ENCODE measurements at places on chromosomes 16 and 17.

DNA sequence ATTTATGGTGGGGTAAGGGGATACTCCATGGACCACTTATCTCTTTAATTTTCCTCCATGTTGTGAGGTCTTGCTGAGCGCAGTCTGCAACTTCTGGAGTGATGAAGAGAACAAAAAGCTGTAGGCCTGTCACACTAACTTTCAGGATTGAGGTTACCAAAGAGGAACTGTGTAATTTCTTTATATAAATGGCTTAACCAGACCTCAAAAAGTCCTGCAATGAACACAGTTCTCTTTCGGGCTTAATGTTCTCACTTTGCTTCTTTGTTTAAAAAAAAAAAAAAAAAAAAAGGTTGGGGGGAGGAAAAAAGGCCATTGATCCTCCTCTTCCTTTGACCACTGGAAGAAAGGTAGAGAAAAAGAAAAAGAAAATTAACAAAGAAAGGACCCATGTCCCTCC, 86.8 kb upstream of the SOX9 start:
- DNase-seq: no peak

DNA sequence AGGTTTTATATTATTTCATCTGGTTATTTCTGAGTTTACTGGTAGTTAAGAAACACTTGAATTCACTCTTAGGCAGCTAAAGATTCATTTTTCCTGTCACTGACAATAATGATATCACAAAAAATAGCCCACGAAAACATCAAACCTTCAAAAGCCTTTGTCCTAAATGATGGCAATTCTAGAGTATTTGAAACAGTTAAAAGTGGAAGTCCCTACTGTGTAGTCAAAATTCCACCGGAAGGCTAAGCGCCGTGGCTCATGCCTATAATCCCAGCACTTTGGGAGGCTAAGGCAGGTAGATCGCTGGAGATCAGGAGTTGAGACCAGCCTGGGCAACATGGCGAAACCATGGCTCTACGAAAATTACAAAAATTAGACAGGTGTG, 103.5 kb downstream of the HIC1 start:
- DNase-seq: no peak

DNA sequence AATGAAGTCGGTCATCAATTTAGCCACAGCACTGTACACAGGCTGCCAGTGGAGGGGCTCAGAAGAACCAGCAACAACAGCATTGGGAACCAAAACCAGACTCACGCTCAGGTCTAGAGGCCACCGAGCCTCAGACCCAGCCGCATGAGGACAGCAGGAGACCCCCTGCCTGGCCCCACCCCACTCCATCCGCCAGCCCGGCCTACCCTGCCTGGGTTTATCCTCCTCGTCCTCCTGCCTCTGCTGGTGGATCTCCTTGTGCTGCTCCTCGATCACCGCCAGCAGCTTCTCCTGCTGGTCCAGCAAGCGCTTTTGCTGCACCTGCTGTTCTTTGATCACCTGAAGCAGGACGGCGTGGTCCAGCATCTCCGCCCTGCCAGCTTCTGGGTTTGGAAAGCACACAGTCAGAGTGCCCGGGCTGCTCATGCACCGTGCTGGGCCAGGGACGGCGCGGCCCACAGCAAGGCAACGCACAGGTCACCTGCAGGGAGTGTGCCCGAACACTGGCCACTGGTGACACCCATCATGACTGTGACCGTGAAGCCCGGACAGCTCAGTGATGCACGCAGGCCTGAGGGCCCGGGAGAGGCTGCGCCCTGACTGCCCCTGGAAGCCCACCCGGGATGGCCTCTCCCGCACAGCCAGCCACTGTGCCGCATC, 7.7 kb downstream of the NDUFAF8 start:
- no peak for DNase-seq

- no peak for DNase-seq
Observed at GRCh38 chr16:88502371-88502770, 49.3 kb downstream of the ZFPM1 start.

GRCh38 chr16:11892761-11893160, 23.0 kb downstream of the GSPT1 start:
- peak; percentile 11 for DNase-seq
